ENCODE measurements at places on chromosomes 11 and 22.

GRCh38 chr11:35065566-35065965 is 73.4 kb upstream of the CD44 start:
- no peak for DNase-seq

- no peak for DNase-seq
These were observed 788.3 kb downstream of the NTM start for GRCh38 chr11:132158696-132159095.

DNA sequence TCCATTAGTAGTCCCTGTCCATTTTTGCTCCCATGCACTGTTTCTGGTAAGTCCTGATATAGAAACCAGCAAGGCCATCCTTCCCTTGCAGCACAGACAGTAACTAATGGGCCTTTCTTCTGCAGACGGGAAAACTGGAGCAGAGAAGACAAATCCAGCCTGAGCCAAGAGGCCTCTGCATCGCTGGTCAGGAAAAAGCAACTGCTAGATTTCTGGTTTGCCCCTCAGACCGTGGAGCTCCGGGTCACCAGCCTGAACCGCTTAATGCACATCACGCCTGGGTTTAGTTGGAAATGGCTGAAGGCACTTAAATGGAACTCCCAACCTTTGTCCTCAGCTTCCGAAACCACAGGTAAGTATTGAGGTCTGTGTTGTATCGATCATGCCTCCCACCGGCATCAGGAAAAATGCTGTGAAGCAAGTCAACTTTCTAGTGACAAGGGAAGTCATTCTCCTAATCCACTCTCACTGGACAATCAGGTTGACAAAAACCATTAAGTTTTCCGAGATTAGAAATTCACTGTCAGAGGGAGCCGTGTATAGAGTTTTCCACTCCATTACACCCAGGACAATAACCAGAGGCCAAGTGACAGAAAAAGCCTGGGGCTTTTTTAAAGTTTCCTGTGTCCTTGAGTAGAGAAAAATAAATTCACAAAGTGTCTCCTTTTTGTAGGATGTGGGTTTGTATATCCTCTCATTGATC is 14.8 kb upstream of the LMO2 start:
- no peak for DNase-seq

- DNase-seq: no peak
These were observed 81.5 kb upstream of the HORMAD2 start for GRCh38 chr22:29998627-29999384.

GRCh38 chr11:49303080-49303479 is 94.7 kb upstream of the FOLH1 start:
- no peak for DNase-seq
